HuH-7 (cell line): ENCODE measurements at places on chromosomes 3 and 15.

DNA sequence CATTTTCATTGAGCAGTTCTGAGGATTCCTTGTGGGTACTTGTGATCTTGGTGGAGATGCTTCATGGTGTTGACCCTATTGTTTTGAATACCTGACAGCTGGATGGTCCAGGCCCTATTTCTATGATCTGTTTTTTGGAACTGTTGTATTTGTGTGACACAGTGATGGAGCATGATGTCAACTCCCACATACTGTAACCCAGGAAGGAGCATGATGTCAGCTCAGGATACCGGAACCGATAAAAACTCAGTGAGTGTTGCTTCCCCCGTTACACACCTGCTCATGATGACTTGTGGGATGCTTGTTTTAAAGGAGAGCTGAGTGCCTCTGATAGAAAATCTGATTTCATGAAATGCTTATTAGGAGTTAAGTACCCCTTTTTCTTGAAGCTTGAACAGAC is 45.1 kb downstream of the ZBTB38 start:
- no peak for DNase-seq

DNA sequence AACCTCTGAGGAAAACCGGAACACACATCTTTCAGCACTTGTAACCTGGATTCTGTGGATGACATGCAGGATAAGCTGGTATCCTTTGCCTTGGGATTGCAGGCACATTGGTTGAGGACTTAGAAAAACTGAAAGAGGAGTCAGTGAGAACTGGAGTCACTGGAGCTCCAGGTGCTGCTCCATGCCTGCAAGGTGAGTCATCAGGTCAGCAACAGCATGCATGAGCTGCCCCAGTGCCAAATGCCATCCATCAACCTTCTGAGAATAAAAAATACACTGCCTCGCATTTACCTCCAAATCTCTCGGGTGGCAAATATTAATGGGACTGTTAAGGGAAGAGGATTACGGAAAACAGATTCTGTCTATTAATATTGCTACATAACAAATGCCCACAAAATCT is 729.1 kb downstream of the NTRK3 start:
- no peak for DNase-seq

GRCh38 chr15:81443040-81443820 is 69.2 kb upstream of the TMC3 start:
- DNase-seq = no peak

- DNase-seq = no peak
These were observed 192.7 kb upstream of the FEZF2 start for GRCh38 chr3:62566022-62566557.

GRCh38 chr3:144390786-144391185 is 419.2 kb downstream of the DIPK2A start:
- DNase-seq = no peak

GRCh38 chr3:134083008-134083407 is 53.3 kb upstream of the SLCO2A1 start:
- DNase-seq = no peak

- DNase-seq = no peak
These were observed 751.7 kb upstream of the GOLIM4 start for GRCh38 chr3:168847291-168847883.

DNA sequence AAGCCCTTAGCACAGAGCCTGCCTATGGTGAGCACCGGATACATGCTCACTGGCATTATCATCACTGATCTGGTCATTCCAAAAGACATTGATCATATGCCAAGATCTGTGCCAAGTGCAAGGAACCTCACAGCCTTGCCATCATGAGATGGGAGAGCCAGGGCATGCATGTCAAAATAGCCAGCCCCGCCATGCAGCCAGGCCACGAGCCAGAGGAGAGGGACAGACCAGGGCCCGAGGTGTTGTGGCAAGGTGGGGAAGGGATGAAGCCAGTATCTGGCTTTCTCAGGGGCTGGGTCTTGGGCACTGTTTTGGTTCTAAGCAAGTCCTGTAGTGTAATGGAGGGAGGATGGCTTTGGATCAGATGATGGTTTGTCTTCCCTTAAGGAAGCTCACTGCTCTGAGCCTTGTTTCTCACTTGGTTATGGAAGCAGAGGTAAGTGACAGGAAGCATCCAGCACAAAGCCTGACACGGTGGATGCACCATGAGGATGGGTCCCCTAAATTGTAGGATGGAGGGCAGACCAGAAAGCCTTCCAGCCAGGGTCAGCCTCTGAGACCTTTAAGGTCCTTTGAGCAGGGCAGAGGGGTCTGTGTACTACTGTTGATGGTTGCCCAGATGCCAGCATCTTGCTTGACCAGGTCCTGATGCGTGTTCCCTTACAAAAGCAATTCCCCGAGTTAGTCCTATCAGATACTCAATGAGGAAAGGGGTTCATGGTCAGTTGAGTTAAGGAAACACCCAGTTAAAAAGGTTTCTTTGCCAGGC is 247.7 kb upstream of the TLE3 start:
- no peak for DNase-seq

GRCh38 chr3:12663401-12663935 is 449 bp downstream of the RAF1 start:
- DNase-seq = peak; percentile 66

- DNase-seq = no peak
These were observed 68.6 kb downstream of the ARPP21 start for GRCh38 chr3:35707904-35708303.

DNA sequence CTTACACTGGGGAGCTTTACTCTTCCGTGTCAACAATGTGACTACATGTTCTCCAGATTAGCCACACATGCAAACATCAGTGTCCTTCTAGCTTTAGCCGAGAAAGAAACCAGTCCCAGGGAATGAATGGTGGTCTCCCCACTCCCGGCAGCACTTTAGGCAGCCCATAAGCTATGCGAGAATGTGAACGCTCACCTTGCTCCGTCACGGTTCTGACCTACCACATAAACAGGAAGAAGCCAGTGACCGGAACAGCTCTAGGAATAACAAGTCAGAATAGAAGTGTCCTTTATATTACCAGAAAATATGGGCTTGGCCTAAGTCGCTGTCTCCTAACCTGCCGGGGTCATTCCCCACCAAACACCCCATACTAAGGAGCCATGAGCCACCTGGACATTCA is 98.0 kb upstream of the ABHD17C start:
- DNase-seq = no peak

GRCh38 chr3:153970741-153971347 is 150.3 kb upstream of the ARHGEF26 start:
- no peak for DNase-seq

- no peak for DNase-seq
These were observed 25.6 kb upstream of the NLGN1 start for GRCh38 chr3:173371848-173372487.

GRCh38 chr15:57827021-57827420 is 120.5 kb downstream of the POLR2M start:
- DNase-seq = no peak

GRCh38 chr15:63595688-63596087 is 1.5 kb upstream of the FBXL22 start:
- DNase-seq = no peak

GRCh38 chr15:31352911-31353811 is 26.5 kb downstream of the KLF13 start:
- DNase-seq = no peak

GRCh38 chr15:60054472-60054871 is 50.4 kb downstream of the FOXB1 start:
- no peak for DNase-seq

GRCh38 chr15:99185414-99186130 is 63.8 kb downstream of the TTC23 start:
- DNase-seq = no peak

- DNase-seq = no peak
These were observed 58.1 kb downstream of the TGFBR2 start for GRCh38 chr3:30664459-30664858.

DNA sequence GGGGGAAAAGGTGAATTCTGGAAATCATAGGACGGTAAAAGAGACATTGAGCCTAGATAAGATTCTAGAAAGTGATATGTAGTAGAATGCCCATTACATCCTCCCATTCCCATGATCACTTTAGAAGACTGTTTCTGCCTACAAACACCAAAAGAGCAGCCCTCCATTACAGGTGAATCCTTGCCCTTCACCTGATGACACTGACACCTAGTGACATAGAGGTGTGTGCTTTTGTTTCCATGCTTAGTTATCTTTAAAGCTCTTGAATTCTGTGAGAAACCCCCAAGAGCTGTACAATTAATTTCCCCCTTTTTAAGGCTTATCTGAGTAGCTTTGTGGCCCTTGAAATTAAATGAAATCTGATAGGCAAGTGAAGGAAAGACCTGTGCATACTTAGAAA is 8.3 kb upstream of the BBX start:
- DNase-seq = no peak

- no peak for DNase-seq
These were observed 16.9 kb upstream of the INSYN1 start for GRCh38 chr15:73770050-73770449.
